ENCODE measurements at places on chromosomes 6 and 20.
A peak's percentile ranks its signal among the peaks of the same experiment; 100 is the strongest.

GRCh38 chr6:119027465-119027864, 51.0 kb downstream of the FAM184A start:
- no peak for DNase-seq

GRCh38 chr20:51860111-51860882, 58.0 kb upstream of the SALL4 start:
- no peak for DNase-seq

- DNase-seq = peak; percentile 21
Observed at GRCh38 chr20:38725931-38726803, 1.9 kb downstream of the SLC32A1 start.

DNA sequence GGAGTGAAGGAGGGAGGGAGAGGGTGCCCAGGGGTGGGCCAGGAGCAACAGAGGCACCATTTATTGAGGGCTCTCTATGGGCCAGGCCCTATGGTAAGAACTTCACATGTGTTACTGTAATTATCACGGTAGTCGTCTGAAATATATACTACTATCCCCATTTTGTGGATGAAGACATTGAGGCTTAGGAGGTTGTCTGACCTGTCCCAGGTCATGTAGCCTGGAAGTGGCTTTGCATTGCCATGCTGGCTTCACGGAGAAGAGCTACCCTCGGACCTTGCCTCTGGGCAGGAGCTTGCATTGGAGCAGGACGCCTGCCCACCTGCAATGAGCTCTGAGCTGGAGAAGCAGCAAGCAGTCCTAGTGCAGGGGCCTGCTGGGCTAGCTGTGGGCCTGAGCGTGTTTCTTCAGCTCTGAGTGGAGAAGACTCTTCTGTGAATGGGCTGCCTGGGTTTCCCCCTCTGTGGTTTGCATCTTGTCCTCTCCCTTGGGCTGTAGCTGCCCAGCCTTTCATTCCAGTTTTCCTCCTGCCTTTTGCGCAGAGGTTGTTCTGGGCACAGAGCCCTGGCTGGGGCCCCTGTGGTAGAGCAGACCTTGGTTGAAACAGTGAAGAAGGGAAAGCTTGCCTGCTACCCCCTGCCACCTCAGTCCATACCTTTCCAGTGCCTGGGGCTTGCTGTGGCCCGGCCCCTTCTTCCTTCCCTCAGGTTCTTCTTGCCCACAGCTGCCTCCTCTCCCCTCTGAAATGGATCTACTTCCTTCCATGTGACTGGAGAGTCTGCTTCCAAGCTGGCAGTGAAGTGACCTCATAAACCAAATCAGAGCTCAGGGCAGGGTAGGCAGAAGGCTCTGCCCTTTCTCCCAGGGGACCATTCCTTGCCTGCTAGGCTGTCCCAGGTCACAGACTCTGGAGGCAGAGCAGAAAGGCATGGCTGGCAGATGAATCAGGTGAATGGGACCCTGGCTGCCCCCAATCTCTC, 24.1 kb upstream of the SRF start:
- DNase-seq = no peak

DNA sequence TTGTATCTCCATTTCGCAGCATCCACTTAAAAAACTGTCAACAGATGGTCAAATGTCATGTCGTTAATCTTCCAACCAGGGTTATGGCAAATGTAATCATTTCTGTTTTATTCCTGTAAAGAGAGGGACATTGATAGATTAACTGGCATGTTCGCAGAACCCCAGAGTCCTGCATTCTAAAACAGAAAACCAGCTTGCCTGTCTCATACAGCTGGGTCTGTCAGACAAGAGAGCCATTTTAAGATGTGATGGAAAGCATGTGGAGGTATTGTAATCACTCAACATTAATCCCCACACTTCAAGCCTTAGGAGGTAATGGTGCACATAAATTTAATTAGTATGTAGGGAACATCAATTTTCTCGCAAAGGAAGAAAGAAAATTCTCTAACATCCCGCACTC, 4.4 kb downstream of the SMLR1 start:
- no peak for DNase-seq

- no peak for DNase-seq
Observed at GRCh38 chr6:29617782-29618554, 15.0 kb downstream of the GABBR1 start.

GRCh38 chr6:74256781-74257180, 560.8 kb downstream of the CD109 start:
- DNase-seq = no peak

DNA sequence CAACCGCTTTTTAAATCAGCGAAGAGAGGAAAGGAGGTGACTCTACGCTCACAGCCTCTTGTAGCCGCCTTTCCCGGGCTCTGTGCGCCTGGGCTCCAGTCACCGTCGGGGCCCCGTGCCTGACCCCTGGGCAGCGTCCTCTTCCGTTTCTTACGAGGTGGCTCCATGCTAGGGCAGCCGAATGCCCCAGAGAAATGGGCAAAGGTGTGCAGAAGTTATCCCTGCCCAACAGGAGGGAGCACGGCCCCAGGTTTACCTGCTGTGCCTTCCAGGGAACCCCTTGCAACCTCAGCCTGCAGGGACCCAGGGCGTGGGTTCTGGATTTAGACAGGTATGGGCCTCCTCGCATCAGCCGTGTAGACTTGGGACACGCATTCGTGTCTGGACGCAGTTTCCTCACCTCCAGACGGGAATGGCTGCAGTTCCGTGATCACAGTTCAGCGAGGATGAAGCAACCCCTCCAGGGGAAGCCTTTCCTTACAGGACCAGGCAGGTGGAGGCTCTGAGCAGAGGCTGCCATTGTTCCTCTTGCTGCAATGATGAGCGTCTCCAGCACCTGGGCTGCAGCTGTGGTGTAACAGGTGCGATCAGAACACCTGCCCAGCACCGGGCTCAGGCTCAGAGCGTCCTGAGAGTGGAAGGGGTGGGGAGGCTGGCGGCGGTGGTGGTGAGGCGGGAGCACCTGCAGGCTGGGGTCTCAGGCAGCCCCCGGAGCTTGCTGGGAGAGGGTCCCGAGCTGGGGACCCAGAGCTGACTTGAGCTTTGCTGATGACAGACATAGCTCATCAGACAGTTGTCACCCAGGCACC, 81.3 kb upstream of the BHLHE23 start:
- DNase-seq = no peak

- DNase-seq = no peak
Observed at GRCh38 chr6:20217324-20217855, 5.1 kb upstream of the MBOAT1 start.

- no peak for DNase-seq
Observed at GRCh38 chr6:41798901-41799558, 11.5 kb downstream of the TOMM6 start.
